ENCODE measurements at places on chromosomes 7 and 10.

GRCh38 chr7:77482015-77482414 lies 55.1 kb upstream of the PTPN12 start:
- no peak for DNase-seq

- DNase-seq: peak; percentile 63
Measured at GRCh38 chr7:151251689-151252560, 3.4 kb upstream of the SMARCD3 start.

- DNase-seq: no peak
Measured at GRCh38 chr7:28180031-28180363, 598 bp downstream of the JAZF1 start.

DNA sequence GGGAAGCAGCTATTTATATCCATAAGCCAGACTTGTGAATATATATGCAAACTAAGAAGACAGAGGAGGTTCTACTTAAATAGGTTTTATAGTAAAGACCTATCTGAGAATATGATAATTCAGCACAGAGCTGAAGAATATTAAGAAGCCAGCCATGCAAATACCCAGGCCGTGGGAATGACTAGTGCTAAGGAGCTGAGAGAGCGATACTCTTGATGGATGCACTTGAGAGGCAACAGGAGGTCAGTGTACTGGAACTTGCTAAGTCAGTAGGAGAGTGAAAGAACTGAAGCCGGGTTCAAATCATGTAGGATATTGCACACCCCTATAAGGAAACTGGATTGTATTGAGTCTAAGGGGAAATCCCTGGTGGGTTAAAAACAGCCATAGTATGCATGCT lies 943.6 kb upstream of the MBL2 start:
- DNase-seq: no peak

GRCh38 chr7:118224521-118224920 lies at the start of gene ANKRD7:
TSS of gene ANKRD7 (plus strand) at chr7:118224704. CDS start at chr7:118224831, 127 bp downstream.
- DNase-seq: no peak

GRCh38 chr7:1920266-1920681 lies 250.2 kb downstream of the ELFN1 start:
- DNase-seq: no peak

DNA sequence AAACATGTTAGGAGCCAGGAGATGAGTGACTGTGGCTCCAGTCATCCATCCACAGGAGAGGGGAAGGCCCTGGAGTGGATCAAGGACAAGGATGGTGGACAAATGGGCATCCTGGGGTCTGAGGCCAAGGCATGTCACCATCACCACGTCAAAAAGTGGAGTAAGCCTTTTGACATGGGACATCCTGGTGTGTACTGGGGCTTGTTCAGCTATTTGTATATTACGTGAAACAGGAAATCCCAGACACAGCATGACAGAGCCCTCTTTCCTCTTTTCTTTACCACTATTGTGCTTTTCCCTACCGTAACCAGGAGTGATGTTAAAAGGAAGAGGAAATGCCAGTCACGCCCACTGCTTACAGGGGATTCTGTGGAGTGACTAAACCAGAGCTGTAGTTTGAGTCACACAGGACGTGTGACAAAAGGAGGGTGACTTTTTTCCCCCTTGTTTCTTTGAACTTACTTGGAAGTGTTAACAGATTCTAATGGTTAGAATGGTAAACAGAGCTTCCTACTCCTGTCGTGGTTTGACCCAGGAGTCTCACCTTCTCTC lies 15.4 kb downstream of the ACSL5 start:
- DNase-seq: no peak

- DNase-seq: no peak
Measured at GRCh38 chr10:89522463-89522862, 12.9 kb downstream of the SLC16A12 start.

DNA sequence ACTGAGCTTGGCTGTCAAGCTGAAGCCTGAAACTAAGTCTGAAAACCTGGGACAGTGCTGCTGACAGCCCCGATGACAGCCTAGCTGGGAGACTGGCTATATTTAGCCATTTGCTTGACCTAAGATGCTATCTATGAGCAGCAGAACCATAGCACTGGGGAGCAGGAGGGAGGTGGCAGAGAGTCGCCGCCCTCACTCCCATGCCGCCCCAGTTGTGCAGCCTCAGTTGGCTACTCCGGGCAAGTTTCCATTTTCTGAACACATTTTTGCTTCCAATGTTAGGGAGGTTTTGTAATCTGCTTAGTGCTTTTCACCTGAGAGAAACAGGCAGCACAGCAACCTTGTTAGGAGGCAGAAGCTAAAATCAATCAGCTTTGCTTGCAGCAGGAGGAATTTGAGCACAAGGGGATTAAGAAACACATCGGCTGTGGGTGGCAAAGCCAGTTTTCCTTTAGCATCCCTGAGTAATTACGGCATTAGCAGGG lies 20.4 kb upstream of the C10orf71 start:
- no peak for DNase-seq

DNA sequence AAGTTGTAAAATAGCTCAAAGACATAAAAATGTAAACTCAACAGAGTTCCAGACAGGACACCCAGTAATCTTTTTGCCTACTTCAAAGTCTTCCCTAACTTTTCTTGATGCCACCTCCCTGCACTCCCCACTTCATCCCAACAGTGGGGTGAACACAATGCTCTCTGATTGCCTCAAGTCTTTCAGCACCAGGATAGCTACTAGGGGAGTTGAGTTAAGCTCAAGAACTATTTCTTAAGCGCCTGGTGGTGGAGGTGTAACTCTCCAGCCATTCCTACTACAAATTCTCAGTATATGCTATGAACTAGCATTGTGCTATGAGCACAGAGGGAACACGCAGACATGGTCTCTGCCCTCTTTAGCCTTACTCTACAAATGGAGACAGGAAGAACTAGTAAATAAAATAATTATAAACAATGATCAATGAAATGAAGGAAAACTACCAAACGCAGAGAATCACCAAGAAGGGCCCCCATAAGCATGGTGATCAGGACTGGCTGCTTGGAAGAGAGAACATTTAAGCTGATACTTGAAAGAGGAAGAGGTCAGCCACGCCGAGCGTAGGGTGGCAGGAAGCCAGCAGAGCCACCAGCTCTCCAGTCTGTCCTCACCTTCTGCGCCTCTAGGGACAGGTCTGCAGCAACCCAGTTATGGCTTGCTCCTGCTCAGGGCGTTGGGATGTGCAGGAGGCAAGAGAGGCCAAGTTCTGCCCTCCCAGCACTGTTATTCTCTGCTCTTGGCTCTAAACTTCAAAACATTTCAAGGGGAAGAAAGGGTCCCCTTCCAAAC lies 16.7 kb upstream of the FRA10AC1 start:
- peak; percentile 47 for DNase-seq

DNA sequence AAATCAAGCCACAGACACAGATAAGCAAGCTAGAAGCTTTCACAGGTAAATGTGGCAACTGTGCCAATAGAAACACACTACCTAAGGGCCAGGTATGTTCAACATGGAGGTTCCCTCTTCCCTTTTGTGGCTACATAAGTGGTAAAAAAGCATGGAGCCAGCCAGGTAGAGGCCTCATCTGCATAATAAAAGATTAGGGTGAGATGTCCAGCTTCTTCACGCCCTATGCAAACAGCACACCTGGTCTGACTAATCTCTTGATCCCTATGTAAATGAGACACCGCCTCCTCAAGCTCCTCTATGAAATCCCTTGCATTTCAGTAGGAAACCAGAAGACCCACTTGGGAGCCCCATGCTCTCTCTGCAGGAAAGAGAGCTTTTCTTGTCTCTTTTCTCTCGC lies 282.2 kb downstream of the NEBL start:
- DNase-seq: no peak

DNA sequence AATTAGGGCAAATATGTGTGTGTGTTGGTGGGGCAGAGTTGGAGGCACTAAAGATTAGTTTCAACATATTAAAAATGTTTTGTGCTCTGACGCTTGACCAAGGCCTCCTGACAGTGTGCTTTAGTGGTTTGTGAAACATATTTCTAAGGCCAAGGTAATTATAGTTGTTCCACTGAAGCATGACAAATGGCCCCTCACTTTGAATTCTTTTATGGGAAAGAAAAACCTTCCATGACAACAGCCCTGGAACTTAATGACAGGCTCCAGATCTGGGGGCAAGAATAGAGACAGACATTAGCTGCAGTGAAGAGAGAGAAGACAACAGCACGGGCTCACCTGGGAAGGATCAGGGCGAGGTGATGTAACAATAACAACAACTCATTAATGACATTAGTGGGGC lies 155.8 kb downstream of the CHN2 start:
- DNase-seq: no peak

DNA sequence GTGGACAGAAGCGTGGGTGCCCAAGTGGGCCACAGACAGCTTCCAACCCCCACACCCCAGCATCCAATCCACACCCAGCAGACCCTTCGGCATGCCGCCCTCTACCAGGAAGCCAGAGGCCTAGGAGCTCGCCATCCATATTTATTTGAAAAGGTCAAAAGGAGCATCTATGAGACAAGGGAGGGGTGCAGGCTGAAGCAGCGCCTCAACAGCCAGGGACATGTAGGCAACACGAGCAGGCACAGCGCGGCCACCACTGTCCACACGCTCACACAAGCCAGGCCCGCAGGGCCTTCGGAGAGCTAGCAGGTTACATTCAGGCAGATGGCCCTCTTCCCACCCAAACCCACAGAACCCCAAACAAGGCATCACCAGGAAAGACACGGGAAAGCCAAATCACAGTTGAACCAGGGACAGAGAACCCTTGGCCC lies 34.6 kb downstream of the PSAP start:
- no peak for DNase-seq

- no peak for DNase-seq
Measured at GRCh38 chr10:71765906-71766716, 7.2 kb downstream of the VSIR start.

- DNase-seq: no peak
Measured at GRCh38 chr10:51961401-51961800, 262.0 kb upstream of the CSTF2T start.

GRCh38 chr10:122567056-122567660 lies 6.6 kb downstream of the DMBT1 start:
- peak; percentile 44 for DNase-seq

DNA sequence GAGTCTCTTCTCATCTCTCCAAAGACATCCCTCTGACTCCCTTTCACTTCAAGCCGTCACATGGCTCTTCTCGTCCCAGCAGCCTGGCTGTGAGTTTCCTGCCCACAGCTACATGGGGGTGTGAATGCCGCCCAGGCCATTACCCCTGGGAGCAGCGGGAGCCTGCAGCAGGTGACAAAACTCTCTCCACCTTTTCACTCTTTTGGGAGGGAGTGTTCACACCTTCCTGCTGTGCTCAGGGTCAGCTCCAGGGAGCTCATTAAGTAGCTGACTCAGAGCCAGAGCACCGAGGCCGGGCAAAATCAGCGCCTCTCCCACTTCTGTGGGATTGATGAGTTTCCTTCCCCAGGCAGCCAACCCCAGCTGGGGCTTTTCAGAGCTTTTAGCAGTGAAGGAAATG lies 271.3 kb downstream of the TYW1 start:
- DNase-seq: no peak

GRCh38 chr10:6704896-6705295 lies 124.8 kb upstream of the PRKCQ start:
- no peak for DNase-seq

DNA sequence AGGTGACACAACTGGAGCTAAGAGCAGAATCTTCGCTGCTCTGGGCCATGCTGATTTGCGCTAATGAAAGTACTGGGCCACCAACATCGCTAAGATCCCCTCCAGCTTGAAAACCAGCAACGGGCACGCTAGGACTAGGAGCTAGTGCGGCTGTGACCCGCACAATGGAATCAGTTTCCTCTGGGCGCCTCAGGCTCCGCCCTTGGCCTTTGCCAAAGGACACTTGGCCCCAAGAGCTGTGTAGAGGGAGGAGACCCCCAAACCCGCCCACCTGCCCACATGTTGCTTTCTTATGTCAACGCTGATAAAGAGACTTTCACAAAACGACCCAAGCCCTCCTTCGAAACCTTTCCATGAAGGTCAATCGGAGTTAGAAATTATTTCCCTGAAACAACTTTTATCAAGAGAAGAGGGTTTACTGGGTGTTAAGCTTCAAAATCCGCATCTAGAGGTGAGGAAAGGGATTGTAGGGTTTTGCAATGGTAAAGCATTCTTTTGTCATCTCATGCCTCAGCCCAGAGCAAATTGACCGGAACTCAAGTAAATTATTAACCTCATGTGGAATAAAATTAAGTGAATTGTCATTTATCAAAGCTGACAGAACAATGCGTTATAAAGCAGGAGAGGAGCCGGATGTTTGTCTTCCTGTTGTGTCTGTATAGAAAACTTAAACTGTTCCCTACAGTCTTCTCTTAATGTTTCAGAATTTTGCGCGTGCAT lies 9.4 kb downstream of the ABCB5 start:
- DNase-seq: no peak

DNA sequence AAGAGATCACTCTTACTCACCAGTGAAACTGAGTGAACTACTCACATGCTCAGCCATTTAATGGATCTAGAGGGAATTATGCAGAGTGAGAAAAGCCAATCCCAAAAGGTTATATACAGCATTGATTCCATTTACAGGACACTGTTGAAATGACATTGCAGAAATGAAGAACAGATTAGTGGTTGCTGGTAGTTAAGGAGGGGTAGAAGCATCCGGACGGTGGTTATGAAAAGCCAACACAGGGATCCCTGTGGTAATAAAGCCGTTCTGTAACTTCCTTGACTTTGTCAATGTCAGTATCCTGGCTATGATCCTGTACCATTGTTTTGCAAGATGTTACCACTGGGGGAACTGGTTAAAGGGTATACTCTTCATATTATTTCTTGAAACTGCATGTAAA lies 253.4 kb downstream of the USP6NL start:
- no peak for DNase-seq

GRCh38 chr10:62457196-62457595 lies 83.0 kb downstream of the ZNF365 start:
- no peak for DNase-seq

Measured in RPMI8226 (cell line).